CD4-positive, alpha-beta T cell (primary cell): ENCODE measurements at places on chromosomes 16 and 17. TPM values are rescaled to one million over a fixed set of nuclear protein-coding genes. Genes with fewer than 3 reads are reported as not detected.

Gene ADAM11
- total RNA-seq, result 0.47 TPM

Gene SP6
- 0.17 TPM for total RNA-seq

Gene GNAO1
- total RNA-seq, result 7.3 TPM

DNA sequence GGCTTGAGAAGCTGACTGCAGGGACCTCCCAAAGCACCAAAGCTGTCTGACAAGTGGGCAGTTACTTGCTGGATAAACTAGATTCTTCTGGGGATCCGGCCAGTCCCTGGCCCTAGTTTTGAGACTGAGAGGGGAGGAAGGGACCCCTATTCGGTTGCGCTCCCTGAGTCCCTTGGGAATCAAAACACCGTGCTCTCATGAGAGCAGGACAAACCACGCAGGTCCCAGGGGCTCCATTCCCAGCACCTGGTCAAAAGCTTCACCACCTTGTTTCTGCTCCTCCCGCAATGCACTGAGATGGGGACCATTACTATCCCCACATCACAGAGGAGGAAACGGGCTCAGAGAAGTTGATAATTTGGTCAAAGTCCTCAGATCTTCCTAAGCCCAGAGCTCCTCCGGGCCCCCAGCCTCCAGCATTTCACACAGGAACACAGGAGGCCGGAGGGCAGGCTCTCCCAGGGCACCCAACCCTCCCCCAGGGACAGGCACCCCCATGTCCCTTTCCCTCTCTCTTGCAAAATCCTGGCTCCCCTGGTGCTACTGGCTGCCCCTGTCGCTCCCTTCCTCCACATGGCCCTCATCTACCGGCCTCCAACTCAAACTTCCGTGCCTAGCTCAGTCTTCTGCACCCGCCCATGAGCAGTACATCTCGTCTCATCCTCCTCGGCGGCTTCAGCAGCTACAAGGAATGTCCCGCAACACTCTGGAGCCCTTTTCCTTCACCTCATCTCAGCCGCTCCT is 3.3 kb downstream of the TRIM65 start:
- H3K4me1 ChIP-seq, result peaks cover 33% of the 10 kb centered on the region
- DNase-seq, result no peak
- H3K4me3 ChIP-seq, result no peak overlapping the region
- no peaks in the 10 kb centered on the region for H3K27me3 ChIP-seq
- H3K36me3 ChIP-seq, result peaks cover 32% of the 10 kb centered on the region
- no peak overlapping the region for H3K27ac ChIP-seq

DNA sequence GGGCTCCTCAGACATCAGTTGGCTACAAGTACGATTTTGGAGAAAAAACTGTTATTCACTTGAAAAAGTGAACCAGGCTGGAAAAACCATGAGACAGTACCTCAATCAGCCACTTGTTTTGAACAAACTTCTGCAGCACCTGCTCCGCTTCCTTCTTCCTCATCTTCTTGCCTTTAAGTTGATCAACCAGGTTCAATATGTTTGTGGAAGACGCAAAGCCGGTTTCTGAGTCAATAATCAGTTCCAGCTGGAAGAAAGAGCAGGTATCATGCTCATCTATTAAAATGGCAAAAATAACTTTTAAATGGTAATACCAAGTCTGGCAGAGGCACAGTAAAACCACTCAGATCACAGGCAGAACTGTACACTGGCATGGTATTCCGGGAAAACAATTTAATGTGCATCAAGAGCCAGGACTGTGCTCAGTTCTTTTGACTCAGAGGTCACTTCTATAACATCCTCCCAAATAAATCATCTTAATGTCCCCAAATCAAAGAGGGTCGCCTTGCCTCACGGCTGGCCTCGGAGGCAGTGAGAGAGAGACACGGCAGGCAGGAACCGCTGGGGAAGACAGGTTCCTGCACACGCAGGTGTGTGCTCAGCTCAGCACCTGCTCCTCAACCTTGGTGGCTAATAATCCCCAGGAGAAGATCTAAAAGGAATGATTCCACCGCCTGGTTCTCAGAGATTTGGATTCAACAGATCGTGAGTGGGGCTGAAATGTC is 29.7 kb downstream of the KDM8 start:
- H3K4me1 ChIP-seq, result peaks cover 98% of the 10 kb centered on the region
- H3K27ac ChIP-seq, result peak overlapping the region; percentile 94
- H3K4me3 ChIP-seq, result peak overlapping the region; percentile 19
- peaks cover 5% of the 10 kb centered on the region for H3K36me3 ChIP-seq

- peaks cover 44% of the 10 kb centered on the region for H3K36me3 ChIP-seq
- H3K4me3 ChIP-seq, result no peak overlapping the region
- no peaks in the 10 kb centered on the region for H3K27me3 ChIP-seq
- no peak overlapping the region for H3K27ac ChIP-seq
Observed at GRCh38 chr17:67359960-67360791, 6.2 kb downstream of the PSMD12 start.

- H3K27ac ChIP-seq, result no peak overlapping the region
- H3K27me3 ChIP-seq, result no peaks in the 10 kb centered on the region
- no peak overlapping the region for H3K4me3 ChIP-seq
- no peak for DNase-seq
- H3K36me3 ChIP-seq, result no peaks in the 10 kb centered on the region
- H3K4me1 ChIP-seq, result peaks cover 3% of the 10 kb centered on the region
Observed at GRCh38 chr17:16977932-16978331, 6.0 kb upstream of the TNFRSF13B start.

GRCh38 chr16:89052890-89053724 is 40.5 kb upstream of the ACSF3 start:
- H3K4me3 ChIP-seq, result no peak overlapping the region
- H3K4me1 ChIP-seq, result peaks cover 16% of the 10 kb centered on the region
- no peak overlapping the region for H3K27ac ChIP-seq
- H3K27me3 ChIP-seq, result no peaks in the 10 kb centered on the region
- no peaks in the 10 kb centered on the region for H3K36me3 ChIP-seq

GRCh38 chr16:11636172-11636721 is 32.0 kb upstream of the SNN start:
- H3K4me1 ChIP-seq, result peaks cover 17% of the 10 kb centered on the region
- no peak for DNase-seq
- no peaks in the 10 kb centered on the region for H3K36me3 ChIP-seq
- H3K27me3 ChIP-seq, result no peaks in the 10 kb centered on the region

DNA sequence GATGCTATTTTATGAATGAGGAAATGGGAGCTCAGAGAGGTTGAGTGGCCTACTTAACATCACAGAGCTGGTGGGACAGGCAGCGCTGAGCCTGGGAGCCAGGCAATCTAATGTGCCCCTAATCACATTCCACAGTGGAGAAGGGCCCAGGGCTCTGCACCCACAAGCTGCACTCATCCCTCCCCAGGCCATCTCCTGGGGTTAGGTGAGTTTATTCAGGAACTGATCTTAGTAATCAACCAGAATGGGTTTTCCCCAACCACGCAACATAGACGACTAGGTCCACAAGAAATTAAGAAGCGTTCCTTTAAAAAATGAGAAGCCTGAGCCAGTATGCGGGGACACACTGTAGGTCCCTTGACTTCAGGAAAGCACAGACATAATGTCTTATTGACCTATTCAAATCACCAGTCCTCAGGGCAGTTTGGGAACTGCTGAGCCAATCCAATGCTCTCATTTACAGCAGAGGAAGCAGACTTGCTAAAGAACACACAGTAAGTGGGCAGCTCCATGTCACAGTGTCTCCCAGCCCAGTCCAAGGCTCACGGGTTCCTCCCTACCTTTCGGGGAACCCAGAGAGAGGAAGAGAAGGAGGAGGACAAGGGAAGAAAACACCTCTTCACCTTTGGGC is 2.3 kb downstream of the MPP3 start:
- no peak overlapping the region for H3K4me3 ChIP-seq
- peaks cover 17% of the 10 kb centered on the region for H3K4me1 ChIP-seq
- H3K27ac ChIP-seq, result no peak overlapping the region
- no peak for DNase-seq
- H3K27me3 ChIP-seq, result peaks cover 18% of the 10 kb centered on the region
- no peaks in the 10 kb centered on the region for H3K36me3 ChIP-seq

- H3K27me3 ChIP-seq, result peaks cover 37% of the 10 kb centered on the region
- H3K27ac ChIP-seq, result no peak overlapping the region
- DNase-seq, result no peak
- H3K36me3 ChIP-seq, result no peaks in the 10 kb centered on the region
Observed at GRCh38 chr16:86521236-86522197, 11.2 kb downstream of the FOXF1 start.

- H3K27me3 ChIP-seq, result no peaks in the 10 kb centered on the region
- H3K4me3 ChIP-seq, result no peak overlapping the region
- no peak overlapping the region for H3K27ac ChIP-seq
- H3K4me1 ChIP-seq, result peaks cover 18% of the 10 kb centered on the region
- peaks cover 82% of the 10 kb centered on the region for H3K36me3 ChIP-seq
Observed at GRCh38 chr17:47663912-47664623, 14.3 kb downstream of the KPNB1 start.

- no peak overlapping the region for H3K4me3 ChIP-seq
- H3K4me1 ChIP-seq, result no peaks in the 10 kb centered on the region
- DNase-seq, result no peak
- no peak overlapping the region for H3K27ac ChIP-seq
- H3K27me3 ChIP-seq, result no peaks in the 10 kb centered on the region
Observed at GRCh38 chr16:4034963-4035362, 81.3 kb downstream of the ADCY9 start.

GRCh38 chr17:48074322-48075081 is 26.3 kb downstream of the NFE2L1 start:
- H3K4me1 ChIP-seq, result no peaks in the 10 kb centered on the region
- H3K27ac ChIP-seq, result no peak overlapping the region
- H3K36me3 ChIP-seq, result peaks cover 43% of the 10 kb centered on the region
- peak; percentile 84 for DNase-seq
- no peak overlapping the region for H3K4me3 ChIP-seq

GRCh38 chr17:16989230-16989952 is 17.5 kb upstream of the TNFRSF13B start:
- no peaks in the 10 kb centered on the region for H3K27me3 ChIP-seq
- peak overlapping the region; percentile 29 for H3K4me3 ChIP-seq
- DNase-seq, result peak; percentile 51
- H3K4me1 ChIP-seq, result peaks cover 47% of the 10 kb centered on the region
- no peak overlapping the region for H3K27ac ChIP-seq

- H3K27me3 ChIP-seq, result no peaks in the 10 kb centered on the region
- no peaks in the 10 kb centered on the region for H3K4me1 ChIP-seq
- H3K36me3 ChIP-seq, result no peaks in the 10 kb centered on the region
- no peak overlapping the region for H3K4me3 ChIP-seq
Observed at GRCh38 chr16:35793601-35794000, 2334.2 kb downstream of the TP53TG3F start.
